CD4-positive, alpha-beta T cell (primary cell): ENCODE measurements at places on chromosomes 5 and 9. TPM values are rescaled to one million over a fixed set of nuclear protein-coding genes. Genes with fewer than 3 reads are reported as not detected.

- no peak for DNase-seq
Observed at GRCh38 chr9:115604831-115605483, 487.0 kb upstream of the TNC start.

DNA sequence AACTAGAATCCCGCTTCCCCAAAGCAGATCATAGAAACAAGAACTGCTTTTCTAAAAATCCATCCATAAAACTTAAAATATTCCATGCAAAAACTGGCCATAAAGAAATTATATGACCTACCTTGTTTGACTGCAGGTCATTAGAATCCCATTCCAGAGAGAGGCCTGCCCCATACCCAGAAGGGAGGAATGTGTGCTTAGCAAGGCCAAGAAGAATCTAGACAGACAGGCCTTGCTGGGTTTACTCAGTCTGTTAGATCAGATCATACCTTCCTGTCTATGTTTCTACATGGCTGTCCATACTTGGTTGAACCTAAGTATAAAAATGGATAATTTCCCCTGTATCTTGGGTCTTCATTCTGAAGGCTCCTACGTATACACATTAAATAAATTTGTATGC lies 358.8 kb upstream of the TRPC7 start:
- no peak for DNase-seq

- DNase-seq: no peak
Observed at GRCh38 chr9:111622626-111623025, 8.5 kb upstream of the DNAJC25 start.

DNA sequence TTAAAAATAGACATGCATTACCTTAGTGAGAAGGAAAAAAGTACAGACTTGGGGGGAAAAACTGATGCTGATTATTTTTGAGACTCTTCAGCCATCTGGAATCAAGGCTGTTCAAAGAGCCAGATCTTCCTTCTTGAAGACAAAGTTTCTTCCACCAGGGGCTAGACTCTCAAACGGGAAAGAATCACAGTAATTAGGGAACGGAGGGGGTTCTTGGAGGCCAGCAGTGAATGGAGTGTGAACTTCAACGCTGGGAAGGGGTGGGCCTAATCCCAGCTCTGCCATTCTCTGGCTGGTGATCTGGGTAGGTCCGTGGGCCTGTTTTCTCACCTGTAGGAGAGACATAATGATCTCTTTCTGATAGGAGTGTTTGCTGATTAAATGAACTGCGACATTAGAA lies 21.1 kb upstream of the LHX2 start:
- no peak for DNase-seq

GRCh38 chr5:123455095-123455494 lies 31.9 kb upstream of the CEP120 start:
- no peak for DNase-seq

GRCh38 chr9:112360047-112360804 lies 19.7 kb upstream of the HSDL2 start:
- no peak for DNase-seq

- no peak for DNase-seq
Observed at GRCh38 chr5:179373101-179373934, 28.1 kb upstream of the ADAMTS2 start.

DNA sequence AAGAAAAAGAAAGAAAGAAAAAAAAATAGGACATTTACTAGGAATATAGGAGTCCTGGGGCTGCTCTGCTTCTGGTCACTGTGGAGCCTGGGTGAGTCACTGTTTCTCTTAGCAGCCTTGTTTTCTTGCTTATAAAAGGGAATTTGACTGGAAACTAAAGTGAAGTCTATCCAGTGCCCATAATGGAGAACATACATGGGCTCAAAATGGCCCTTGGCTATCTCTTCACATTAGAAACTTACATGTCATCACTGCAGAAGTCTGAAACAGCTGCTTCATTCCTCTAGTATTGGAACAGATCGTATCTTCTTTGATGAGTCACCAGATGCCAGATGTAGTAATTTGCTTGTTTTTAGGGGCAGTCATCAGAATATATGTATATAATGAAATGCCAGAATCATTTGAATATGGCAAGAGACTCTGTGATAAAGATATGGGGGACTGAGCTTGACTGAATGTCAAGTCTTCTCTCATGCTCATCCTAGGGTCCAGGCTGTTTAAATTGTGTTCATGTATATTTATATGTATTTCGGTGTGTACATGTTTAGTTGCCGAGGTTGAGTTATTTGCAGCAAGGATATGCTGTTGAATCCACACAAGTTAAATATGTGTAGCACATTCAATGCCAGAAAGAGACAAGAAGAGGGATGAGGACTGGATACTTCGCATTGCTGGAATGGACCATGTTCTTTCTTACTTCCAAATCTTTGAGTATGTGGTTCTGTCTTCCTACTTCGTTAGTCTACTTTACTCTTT lies 56.7 kb downstream of the SGCD start:
- no peak for DNase-seq

DNA sequence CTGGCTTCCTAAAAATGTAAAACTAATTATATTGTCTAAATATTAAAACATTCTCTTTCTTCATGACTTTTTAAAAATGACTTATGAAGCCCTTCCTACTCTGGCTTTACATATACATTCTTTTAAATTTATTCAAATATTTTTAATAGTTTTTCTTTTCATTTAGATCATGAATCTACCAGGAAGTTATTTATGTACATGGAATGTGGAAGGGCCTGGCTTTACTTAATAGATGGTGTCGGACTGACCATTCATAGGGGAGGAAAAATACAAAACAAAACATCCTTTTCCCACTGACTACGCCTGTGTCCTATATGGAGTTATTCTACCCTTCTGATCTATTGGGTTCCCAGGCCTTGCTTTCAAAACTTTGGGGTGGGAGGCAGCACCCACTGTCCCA lies 129.8 kb downstream of the MACROH2A1 start:
- no peak for DNase-seq

- no peak for DNase-seq
Observed at GRCh38 chr9:4059437-4059836, 240.4 kb downstream of the GLIS3 start.

GRCh38 chr5:127893232-127893631 lies 190.0 kb downstream of the CCDC192 start:
- DNase-seq: no peak

GRCh38 chr5:109089191-109089590 lies 320.6 kb downstream of the PJA2 start:
- DNase-seq: no peak

MAP1B gene
- 0.06 TPM for total RNA-seq

TXNDC8 gene
- total RNA-seq: not detected
